Lung (tissue), 17 donors: ENCODE measurements at places on chromosomes 3 and 15.

GRCh38 chr3:47892286-47893040 is 89.5 kb downstream of the DHX30 start:
- no peak for DNase-seq

- peak; percentile 44 for DNase-seq
These were observed 3.4 kb upstream of the EOGT start for GRCh38 chr3:69016901-69017300.

- DNase-seq, result no peak
These were observed 63.1 kb downstream of the MYH15 start for GRCh38 chr3:108447096-108447847.

DNA sequence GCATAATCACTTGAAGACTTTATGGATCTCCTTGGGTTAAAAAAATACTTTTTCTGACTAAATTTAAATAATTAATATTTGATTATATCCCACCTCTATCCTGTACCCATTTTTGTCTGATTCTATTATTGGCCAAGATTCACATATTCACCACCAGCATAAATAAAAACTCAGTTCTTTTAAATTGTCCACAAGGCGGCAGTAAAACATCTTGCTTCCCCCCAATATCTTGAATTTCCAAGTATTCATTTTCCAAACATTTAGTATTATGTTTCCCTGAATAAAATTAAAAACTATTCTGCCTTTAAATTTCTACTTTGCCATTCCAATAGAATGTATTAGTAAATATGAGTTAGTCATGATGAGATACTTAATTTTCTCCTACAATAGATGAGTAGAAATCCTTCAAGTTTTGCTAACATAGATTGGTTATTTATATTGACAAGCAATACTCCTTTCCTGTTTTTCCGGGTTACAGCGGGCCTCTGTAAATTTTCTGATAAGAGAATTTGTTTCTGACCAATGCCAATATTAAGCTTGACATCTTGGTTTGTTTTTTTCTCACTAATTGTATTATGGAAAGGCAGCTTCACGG is 218.7 kb upstream of the MDFIC2 start:
- peak; percentile 81 for DNase-seq

- no peak for DNase-seq
These were observed 103.3 kb upstream of the SLC2A2 start for GRCh38 chr3:171129827-171130226.

DNA sequence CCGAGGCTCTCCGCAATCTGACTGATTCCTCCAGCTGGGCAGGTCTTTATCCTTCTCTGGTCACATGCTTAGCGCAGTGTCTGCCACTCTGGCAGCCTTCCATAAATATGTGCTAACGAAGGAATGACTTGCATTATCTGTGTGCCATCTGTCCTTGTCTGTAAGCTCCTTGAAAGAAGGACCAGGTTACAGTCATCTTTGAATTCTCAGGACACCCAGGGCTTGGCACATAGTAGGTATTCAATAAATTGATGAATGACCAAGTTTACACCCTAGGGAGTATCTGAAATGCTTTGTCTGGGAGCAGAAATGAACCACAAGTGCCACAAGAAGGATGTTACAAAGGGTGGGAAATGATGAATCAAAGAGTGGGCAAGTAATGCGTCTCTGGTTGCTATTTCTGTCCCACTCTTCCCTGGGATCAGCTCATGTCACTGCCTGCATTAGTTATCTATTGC is 16.5 kb upstream of the FAM3D start:
- DNase-seq, result no peak

GRCh38 chr3:175651716-175652115 is 792.6 kb downstream of the NAALADL2 start:
- DNase-seq, result peak; percentile 17

DNA sequence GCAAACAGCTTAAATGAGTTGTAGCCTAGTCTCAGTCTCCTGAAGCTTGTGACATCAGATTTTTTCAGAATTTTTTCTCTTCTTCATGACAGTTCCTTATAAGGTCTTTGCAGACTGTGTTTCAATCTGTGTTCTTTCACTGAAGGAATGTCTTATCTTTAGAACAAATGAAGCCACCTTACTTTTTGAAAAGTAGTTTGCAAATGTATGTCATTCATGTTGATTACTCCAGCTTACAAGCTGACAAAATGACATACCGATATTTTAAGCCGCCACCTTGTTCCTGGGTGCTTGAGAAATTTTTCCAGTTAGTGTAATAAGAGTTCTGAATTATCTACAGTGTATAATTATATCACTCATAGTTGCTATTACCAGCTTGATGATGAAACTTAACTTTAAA is 57.0 kb downstream of the ASTE1 start:
- DNase-seq, result no peak

DNA sequence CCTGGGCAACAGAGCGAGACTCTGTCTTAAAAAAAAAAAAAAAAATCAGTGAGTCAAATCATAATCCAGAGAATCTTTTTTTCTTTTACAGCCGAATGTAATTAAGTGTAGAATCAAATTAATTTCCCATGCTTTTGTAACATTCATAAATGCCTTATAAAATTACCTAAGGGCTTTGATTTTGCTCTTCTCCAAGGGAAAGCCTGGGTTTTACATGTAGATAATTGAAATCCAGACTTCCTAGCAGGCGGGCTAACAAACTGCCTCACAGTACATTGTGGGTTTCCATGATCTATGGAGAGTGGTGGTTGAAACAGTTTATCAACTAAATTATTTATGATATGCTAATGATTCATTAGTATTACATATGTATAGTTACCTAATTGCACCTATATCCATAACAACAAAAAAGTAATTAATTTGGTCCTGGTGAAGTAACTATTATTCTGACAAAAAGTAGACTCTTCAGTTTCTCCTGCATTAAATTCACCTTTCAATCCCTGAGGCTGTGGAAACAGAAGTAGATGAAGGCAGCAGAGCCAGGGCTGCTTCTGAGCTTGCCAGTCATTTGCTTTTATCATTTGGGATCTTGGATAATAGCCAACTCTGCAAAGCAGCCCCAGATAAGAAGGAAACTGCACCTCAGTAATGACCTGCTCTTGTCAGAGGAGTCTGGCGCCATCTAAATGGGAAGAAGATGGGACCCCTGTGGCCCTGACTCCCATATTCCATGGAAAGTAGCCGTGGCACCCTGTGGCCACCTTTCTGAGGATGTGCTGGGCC is 9.5 kb downstream of the CCR9 start:
- DNase-seq, result peak; percentile 13

DNA sequence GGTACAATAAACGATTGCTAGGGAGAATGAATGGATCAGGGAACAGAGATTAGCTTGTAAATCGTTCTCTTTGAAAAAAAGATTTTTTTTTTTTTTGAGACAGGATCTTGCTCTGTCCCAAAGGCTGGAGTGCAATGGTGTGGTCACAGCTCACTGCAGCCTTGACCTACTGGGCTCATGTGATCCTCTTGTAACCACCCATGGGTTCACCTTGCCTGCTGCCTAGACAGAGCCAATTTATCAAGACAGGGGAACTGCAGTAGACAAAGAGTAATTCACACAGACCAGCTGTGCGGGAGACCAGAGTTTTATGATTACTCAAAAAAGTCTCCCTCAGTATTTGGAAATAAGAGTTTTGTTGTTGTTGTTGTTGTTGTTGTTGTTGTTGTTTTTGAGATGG is 39.6 kb downstream of the METTL6 start:
- DNase-seq, result no peak

DNA sequence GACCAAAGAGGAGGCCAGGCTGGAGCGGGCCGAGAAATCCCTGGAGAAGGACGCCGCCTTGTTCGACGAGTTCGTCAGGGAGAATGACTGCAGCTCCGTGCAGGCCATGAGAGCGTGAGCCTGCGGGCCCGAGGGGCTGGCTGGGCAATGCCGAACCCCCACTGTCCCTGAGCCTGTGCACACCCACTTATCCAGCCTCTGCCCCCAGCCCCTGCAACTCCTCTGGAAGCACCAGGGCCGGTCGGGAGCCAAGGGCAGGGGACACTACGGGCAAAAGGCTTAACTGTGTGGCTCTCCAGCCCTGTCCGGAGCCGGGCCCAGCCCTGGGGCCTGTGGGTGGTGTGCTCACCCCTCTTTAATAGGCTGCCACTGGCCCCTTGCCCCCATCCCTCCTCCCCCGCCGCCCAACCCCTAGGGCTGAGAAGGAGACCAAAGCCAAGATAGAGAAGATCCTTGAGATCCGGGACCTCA is 24.0 kb downstream of the CFAP100 start:
- DNase-seq, result no peak

GRCh38 chr3:108117241-108117775 is 26.5 kb upstream of the CD47 start:
- no peak for DNase-seq

DNA sequence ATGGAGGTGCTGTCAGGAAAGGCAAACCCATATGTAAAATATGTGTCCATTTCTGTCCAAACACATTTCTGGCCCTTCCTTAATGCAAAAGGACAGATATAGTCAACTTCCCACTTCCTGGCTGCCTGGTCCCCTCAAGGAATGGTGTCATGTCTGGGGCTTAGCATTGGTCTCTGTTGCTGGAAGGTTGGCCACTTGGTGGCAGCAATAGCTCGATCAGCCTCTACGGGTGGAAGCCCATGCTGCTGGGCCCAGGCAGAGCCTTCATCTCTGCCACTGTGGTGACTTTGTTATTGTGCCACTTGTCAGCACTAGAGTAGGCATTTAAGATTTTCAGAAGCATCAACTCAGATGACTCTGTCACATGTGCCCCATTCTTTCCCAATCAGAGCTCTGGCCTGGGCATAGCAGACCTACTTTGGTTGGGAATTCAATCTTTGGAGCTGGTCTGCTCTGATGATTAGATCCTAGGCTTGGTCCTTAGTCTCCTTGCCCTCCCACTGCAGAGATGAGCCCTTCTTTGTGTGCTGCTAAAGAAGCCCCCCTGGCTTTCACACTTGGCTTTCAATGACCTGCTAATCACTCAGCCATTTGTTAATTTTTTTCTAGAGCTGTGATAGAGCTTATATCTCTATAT is 51.0 kb upstream of the SPSB4 start:
- DNase-seq, result peak; percentile 80

GRCh38 chr3:27345959-27346865 is 23.0 kb downstream of the NEK10 start:
- no peak for DNase-seq

GRCh38 chr3:162632672-162633071 is 1136.1 kb downstream of the OTOL1 start:
- no peak for DNase-seq

GRCh38 chr15:31283043-31283442 is 43.6 kb upstream of the KLF13 start:
- no peak for DNase-seq

DNA sequence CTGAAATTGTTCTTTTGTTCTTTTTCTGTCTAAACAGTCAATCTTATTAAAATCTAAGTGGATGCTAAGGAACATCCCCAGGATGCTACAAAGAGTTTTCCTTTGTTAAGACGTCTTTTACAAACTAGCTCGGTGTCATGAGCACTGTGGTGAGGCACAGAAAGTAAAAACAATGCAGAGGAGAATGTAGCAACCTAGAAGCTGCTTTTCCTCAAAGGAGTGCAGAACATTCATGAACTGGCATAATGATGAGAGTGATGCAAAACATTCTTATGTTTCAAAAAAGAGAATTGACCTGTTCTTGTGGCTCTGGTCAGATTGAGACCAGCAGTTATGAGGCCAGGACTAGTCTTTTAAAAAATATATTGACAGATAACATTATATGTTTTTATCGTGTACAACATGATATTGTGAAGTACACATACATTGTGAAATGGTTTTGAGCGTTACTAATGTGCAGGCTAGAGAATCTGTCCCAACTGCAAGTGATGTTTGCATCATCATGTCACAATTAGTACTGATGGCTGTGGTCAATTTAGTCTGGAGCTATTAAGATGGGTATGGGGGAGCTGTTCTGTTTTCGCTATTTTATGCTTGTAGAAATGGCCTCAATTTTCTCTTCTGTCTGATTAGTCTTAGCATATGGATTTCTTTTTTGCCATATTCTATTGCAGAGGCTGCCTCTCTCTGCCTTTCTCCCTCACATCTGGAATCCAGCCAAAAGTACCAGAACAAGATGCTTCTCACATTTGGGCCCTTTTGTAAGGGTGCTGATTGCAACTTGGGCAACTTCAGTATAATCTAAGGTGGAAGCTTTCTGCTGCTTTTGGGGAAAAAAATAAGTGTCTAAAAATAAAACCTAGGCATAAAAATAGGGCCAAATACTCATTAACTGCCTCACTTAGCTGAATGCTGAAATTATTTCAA is 50.2 kb downstream of the HHLA2 start:
- DNase-seq, result no peak

GRCh38 chr3:178003756-178004155 is 532.5 kb upstream of the KCNMB2 start:
- DNase-seq, result no peak

- DNase-seq, result no peak
These were observed 17.5 kb upstream of the HACD2 start for GRCh38 chr3:123602325-123602724.
